ENCODE measurements at places on chromosomes 5 and 9.

DNA sequence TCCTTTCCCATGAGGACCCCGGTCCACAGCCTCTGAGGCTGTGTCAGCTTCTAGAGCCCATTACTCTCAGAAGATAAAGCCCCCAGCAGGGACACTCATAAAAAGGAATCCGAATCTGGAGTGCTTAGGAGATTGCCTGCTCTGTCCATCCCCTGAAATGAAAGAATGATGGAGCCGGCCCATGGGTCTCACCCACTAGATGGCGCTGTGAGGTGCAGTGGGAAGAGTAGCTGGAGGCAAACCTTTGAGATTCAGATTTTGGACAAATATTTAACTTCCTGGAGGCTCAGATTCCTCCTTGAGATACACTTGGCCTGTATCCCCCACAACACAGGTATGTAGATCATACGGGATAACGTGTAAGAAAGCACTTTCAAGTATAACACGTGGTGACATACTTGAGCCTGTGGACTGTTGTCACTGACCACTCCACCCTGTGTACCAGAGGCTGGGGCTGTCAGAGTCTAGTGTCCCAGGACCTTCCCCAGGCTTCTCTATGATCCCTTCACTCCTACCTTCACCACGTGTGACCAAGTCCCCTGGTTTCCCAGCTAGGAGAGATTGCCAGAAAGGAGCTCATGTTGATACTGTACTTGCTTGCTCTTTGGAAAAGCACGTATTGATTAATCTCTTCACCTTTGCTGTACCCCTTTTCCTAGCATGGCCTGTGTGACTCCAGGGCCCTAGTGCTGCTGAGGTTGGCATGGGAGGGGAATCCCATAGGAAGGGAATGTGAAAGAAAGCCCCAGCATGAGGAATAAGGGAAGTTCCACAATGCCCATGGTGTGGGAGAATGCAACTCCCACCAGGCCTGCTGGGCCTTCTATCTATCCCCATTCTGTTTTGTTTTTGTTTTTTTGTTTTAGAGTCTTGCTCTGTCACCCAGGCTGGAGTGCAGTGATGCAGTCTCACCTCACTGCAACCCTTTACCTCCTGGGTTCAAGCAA is 32.1 kb downstream of the TRMO start:
- DNase-seq: no peak

- no peak for DNase-seq
Measured at GRCh38 chr9:110021891-110022290, 186.1 kb downstream of the C9orf152 start.

DNA sequence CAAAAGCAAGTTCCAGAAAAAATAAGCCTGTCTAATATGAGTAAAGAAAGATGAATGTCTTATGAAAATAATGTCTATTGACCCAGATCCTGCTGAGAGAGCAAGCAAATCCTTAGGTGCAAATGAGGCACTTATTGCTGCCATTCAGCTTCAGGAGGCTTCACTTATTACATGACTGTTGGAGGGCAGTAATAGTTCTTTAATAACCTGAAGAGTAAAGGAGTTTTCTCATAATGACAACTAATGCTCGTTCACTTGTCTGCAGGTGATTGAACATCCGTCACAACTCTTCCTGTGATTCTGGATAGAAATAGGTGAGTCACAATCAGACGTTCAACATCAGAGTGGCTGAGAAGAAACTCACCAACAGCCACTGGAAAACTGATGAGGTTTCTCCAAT is 58.3 kb downstream of the SPOCK1 start:
- no peak for DNase-seq

DNA sequence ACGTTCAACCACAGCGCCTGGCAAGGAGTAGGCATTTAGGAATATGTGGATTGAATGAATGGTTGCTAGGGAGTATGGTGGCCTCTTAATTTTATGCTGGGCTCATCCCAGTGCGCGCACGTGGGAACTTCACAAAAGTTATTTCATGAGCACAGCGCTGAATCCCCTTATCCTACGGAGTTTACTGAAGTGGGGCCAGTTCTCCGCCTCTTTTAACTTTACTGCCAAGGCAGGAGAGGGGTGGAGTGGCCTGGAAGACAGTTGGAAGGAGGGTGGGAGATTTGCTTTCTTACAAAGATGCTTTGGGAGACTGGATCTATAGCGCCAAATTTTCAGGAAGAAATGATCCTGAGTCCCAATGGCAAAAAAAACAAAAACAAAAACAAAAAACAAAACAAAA is 326.5 kb downstream of the SH3GL2 start:
- DNase-seq: no peak

GRCh38 chr9:27431543-27432147 is 92.4 kb upstream of the IFNK start:
- DNase-seq: no peak

DNA sequence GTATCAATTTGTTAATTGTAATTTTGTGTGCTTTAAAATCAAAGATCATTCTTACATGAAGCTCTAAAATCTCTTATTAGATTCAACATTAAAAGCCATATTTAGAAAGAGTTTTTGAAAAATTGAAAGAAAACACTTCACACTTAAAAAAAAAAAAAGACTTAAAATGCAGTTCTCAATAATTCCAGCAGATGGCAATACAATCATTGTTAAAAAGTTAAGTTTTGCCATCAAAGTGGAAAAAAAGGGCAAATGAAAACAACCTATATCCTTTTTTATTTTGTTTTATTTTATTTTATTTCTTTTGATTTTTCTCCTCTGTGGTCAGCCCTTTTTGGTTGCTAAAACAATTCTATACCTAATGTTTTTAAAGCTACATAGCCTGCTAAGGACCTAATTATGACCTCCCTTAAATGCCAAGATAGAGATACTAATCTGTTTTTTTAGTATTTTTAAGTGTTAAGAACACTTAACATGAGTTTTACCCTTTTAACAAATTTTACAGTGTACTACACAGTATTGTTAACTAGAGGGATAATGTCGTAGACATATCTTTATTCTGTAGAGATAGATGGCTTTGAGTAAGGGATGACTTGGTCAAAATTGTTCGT is 154.2 kb upstream of the DAB2 start:
- no peak for DNase-seq

DNA sequence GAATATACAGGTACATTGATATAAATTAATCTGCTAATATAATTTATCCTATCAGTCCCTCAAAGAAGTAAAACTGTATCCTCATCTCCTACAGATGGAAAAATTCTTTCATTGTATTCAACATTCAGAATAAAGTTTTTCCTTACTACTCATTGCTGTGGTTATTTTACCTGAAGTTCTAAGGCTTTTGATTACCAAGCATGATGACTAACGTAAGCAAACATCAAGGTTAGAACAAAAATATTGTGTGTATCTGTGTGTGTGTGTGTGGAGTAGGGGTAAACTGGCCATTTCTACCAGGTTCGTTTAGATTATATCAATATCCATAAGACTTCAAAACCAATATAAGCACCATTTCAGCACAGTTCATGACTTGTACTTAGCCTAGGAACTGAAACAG is 560.7 kb upstream of the TRPC7 start:
- DNase-seq: no peak

- no peak for DNase-seq
Measured at GRCh38 chr5:151250346-151251000, 2.5 kb upstream of the GM2A start.
